ENCODE measurements at places on chromosomes 6 and 20.

- DNase-seq: peak; percentile 8
Measured at GRCh38 chr20:45345104-45345936, 2.9 kb downstream of the SDC4 start.

- DNase-seq: no peak
Measured at GRCh38 chr6:115839583-115840181, 221.0 kb downstream of the FRK start.

- no peak for DNase-seq
Measured at GRCh38 chr6:33959661-33960344, 156.0 kb upstream of the MLN start.

- DNase-seq: no peak
Measured at GRCh38 chr6:157094038-157094437, 229.3 kb downstream of the TMEM242 start.

DNA sequence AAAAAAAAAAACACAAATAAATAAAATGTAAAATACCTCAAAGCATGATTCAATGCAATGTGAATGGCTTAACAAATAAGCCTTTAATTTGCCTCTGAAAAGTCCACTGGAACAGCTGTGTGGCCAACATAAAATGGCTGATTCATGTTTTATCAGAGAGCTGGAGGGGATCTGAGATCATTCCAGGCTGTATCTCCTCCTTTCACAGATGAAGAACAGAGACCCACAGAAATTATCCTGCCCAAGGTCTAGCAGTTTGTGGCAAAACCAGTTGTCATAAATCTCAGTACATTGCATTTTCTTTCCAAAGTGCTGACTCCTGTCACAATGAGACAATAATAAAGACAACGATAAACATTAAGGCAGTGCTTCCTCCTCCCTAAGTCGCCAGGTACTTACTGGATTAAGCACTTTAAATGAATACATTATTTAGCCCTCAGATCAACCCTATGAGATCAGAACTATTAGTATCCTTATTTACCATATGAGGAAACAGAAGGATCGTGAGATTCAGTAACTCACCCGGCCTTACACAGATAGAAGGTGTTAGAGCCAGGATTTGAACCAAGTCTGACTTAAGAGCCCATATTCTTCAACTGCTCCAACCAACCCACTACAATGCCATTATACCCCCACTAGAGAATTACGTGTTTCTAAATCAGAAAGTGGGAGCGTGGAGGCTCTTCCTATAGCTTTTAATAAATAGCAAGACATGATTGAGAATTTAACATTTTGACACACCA, 118.3 kb downstream of the KIF13A start:
- no peak for DNase-seq

- no peak for DNase-seq
Measured at GRCh38 chr6:166496460-166496859, 90.0 kb downstream of the RAMACL start.
